ENCODE measurements at places on chromosomes 11 and 22. TPM values are rescaled to one million over a fixed set of nuclear protein-coding genes. Genes with fewer than 3 reads are reported as not detected.

DNA sequence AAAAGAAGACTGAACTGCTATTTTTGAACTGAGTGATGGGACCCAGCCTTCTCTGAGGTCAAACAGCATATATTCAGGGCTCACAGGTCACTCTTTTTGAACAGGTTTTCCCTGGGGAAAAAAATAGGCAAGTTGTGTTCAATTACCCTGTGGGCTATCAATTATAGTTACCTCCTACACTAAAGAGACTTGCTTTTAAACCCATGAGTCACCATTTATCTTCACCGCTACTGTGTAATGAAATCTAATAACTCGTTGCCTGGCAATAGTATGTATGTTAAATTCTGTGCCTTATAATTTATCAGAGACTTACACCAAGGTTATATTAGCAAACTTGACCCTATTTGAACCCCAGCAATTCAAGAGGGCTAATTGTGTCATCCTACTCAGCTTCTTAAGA, 98.5 kb downstream of the CYP2R1 start:
- no peaks in the 10 kb centered on the region for H3K27me3 ChIP-seq
- H3K36me3 ChIP-seq, result no peaks in the 10 kb centered on the region
- H3K4me1 ChIP-seq, result no peaks in the 10 kb centered on the region
- no peak for DNase-seq

The CALCA gene
- not detected for polyA plus RNA-seq

The MN1 gene
- not detected for polyA plus RNA-seq

DNA sequence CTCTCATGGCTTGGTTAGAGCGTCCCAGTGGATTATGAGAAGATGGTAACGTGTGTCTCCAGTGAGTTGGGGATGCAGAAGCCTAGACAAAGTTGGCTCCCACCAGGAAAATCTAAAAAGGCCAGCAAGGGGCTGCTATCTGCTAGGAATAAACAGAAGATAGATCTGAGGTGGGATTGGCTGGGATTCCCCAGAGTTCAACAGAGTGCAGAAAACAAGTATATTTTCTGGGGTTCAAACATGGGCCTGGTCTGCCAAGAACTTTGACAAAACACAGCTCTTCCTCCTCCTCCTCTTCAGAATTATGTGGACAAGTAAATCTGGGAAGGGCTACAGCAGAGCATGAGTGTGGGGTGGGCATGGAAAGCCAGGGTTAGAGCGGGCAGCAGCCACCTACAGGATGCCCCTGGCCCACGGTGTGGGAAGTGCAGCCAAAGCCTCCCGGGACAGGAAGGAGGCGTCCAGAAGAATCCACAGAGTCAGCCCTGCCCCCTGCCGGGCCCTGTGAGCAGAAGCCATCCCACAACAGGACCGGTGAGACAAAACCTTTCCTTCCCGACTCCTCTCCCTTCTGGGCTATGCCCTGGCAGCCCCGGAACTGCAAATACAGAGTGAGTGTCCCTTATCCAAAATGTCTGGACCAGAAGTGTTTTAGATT, 67.1 kb downstream of the CD82 start:
- H3K27me3 ChIP-seq, result peaks cover 60% of the 10 kb centered on the region
- H3K4me3 ChIP-seq, result no peak overlapping the region
- H3K27ac ChIP-seq, result no peak overlapping the region
- no peaks in the 10 kb centered on the region for H3K36me3 ChIP-seq
- no peak for DNase-seq

DNA sequence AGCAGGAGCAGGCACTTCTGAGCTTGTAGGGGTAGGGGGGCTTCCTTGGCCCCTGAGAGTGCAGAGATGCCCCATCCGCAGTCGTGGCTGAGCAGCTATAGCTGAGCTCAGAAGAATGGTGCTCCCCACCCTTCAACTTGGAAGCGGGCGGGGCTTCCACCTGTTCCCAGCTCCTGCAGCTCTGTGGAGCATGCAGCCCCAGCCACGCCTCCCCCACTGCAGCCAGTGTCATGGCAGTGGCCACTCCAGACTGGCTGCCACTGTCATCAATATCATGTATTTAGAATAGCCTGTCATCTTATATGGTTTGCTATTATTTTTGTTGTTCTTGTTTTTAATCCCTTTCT, 213.1 kb downstream of the LRRC4C start:
- no peak for DNase-seq
- H3K4me3 ChIP-seq, result no peak overlapping the region
- H3K27me3 ChIP-seq, result no peaks in the 10 kb centered on the region
- H3K4me1 ChIP-seq, result no peaks in the 10 kb centered on the region
- H3K27ac ChIP-seq, result no peak overlapping the region
- no peaks in the 10 kb centered on the region for H3K36me3 ChIP-seq

The OR2AG2 gene
- polyA plus RNA-seq, result not detected

DNA sequence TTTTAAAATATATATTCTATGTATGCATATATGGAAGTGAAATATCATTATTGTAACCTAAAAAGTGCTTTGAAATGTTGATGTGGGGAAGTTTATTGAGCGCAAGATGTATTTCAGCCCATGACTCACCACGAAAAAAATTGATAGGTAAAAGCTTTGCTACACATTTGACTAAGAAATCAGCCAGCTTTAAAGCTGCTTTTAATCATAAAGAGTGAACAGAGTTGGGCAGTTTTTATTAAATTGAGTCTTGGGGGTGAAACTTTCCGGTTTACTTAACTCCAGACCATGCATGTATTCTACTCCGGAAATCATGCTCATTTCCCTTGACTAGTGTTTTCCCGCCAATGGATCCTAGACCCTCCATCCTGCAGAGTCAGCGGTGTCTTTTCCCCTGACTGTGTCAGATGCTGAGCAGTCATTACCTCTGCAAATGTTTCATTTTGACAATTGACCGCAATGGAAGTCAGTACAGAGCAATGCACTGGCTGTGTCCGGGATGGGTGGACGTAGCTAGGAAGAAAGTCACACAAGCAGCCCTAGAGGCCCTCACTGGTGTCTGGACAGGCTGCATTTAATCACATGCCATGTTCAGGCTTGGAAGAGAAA, 47.2 kb upstream of the MPEG1 start:
- no peaks in the 10 kb centered on the region for H3K27me3 ChIP-seq
- no peak for DNase-seq
- peak overlapping the region; percentile 18 for H3K27ac ChIP-seq
- H3K36me3 ChIP-seq, result no peaks in the 10 kb centered on the region
- peaks cover 40% of the 10 kb centered on the region for H3K4me1 ChIP-seq
- no peak overlapping the region for H3K4me3 ChIP-seq

The TRIM48 gene
- not detected for polyA plus RNA-seq

- H3K27me3 ChIP-seq, result peaks cover 8% of the 10 kb centered on the region
- no peaks in the 10 kb centered on the region for H3K36me3 ChIP-seq
- H3K4me3 ChIP-seq, result no peak overlapping the region
- no peak overlapping the region for H3K27ac ChIP-seq
- no peak for DNase-seq
- H3K4me1 ChIP-seq, result no peaks in the 10 kb centered on the region
Observed at GRCh38 chr11:33624083-33624482, 76.5 kb downstream of the C11orf91 start.

GRCh38 chr22:42961810-42962209, 53.1 kb downstream of the PACSIN2 start:
- peak overlapping the region; percentile 58 for H3K27ac ChIP-seq
- DNase-seq, result no peak
- H3K4me1 ChIP-seq, result peaks cover 66% of the 10 kb centered on the region
- H3K4me3 ChIP-seq, result no peak overlapping the region
- H3K27me3 ChIP-seq, result no peaks in the 10 kb centered on the region

DNA sequence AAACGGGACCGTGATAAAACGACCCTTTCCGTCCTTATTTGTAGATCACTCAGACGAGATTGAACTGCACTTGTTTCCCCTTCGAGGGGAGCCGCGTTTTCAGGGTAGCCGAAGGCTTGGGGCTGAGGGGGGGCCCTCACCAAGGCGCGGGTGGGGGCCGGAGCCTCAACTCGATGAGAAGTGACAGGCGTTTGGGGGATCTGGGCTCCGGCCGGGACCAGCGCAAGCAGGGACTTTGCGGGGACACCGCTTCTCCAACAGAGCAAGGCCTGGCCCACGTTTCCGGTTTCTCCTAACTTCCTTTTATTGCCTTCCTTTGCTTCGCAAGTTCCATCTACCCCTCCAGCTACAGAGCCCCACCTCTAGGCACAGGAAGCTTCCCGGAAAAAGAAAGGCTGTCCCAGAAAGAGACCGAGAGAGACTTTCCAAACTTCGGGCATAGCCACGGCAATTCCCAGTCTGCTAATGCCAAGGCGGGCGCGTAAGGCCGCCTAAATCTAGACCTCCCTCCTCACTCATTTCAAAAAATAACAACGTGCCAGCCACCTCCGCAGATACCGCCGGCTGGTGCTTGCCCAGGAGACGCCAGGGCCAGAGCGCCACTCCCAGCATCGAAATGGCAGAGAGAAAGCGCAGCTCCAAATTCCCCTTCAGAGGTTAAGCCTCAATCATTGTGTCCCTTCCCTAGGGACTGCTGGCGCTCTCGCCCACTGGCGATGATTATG, 6.6 kb downstream of the PAX6 start:
- H3K27ac ChIP-seq, result peak overlapping the region; percentile 91
- peaks cover 90% of the 10 kb centered on the region for H3K27me3 ChIP-seq
- H3K4me3 ChIP-seq, result peak overlapping the region; percentile 74
- DNase-seq, result no peak
- H3K4me1 ChIP-seq, result peaks cover 36% of the 10 kb centered on the region

DNA sequence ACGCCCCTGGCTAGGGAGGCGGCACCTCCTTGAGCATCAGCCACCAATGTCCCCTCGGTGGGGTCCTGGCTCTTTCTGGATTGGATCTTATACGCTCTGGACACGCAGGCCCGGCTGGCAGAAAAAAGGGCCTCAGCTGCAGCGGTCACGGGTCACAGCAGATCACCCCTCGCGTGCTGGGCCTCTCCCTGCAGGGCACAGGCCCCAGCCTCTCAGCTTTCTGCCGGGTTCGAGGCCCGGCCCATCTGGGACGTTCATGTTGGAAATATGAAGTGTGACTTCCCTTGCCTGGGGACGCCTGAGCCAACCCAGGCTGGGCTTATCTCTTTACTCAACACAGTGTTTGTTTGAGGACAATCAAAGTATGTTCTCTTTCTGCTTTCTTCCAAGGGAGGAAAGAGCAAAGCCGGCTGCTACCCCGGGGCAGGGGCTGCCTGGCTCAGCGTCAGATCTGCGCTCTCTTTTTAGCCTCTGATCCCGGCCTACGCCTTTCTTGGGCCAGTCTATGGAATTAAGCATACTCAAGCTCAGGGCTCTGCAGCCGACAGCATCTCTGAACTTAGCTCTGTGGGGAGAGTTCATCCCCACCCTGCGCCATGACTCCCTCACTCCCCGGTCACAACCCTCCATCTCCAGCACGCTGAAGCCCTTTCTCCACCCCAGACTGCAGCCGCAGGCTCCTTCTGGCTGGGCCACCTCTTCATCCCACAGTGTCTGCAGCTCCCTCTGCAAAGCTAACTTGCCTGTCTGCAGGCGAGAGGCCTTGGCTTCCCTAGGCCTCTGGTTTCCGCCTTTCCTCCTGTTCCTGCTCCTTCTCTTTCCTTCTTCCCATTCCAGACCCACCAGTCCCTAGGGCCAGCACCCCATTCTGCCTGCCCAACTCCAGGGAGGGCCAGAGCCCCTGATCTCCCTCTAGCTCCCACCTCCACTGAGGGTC, 38.8 kb downstream of the ADAMTS15 start:
- DNase-seq, result no peak
- peaks cover 7% of the 10 kb centered on the region for H3K36me3 ChIP-seq
- no peaks in the 10 kb centered on the region for H3K27me3 ChIP-seq
- H3K27ac ChIP-seq, result no peak overlapping the region

The SSTR3 gene
- not detected for polyA plus RNA-seq

The PARVG gene
- polyA plus RNA-seq, result 149 TPM

- no peaks in the 10 kb centered on the region for H3K27me3 ChIP-seq
- peaks cover 11% of the 10 kb centered on the region for H3K4me1 ChIP-seq
- no peaks in the 10 kb centered on the region for H3K36me3 ChIP-seq
- no peak for DNase-seq
- H3K27ac ChIP-seq, result no peak overlapping the region
Observed at GRCh38 chr22:25081409-25081824, 118.2 kb upstream of the CRYBB3 start.

DNA sequence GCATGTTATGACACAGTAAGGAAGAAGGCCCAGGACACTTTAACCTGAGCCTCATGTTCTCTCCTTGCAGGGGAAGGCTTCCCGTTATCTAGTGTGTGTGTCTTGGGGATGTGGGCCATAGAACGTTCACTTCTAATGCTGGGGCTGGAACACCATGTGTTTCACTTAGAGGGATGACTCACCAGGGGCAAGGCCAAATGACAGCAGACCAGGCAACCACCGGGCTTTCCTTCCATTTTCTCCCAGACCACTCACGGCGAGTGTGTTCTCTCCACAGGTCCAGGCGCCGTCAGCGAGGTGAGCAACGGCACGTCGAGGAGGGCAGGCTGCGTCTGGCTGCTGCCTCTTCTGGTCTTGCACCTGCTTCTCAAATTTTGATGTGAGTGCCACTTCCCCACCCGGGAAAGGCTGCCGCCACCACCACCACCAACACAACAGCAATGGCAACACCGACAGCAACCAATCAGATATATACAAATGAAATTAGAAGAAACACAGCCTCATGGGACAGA, 964.4 kb downstream of the NTM start:
- no peak for DNase-seq
- no peak overlapping the region for H3K27ac ChIP-seq
- H3K4me3 ChIP-seq, result no peak overlapping the region
- H3K36me3 ChIP-seq, result no peaks in the 10 kb centered on the region

GRCh38 chr11:17528181-17528691, 16.0 kb downstream of the USH1C start:
- no peaks in the 10 kb centered on the region for H3K4me1 ChIP-seq
- no peak overlapping the region for H3K4me3 ChIP-seq
- no peak overlapping the region for H3K27ac ChIP-seq

GRCh38 chr11:76736773-76737495, 46.2 kb upstream of the TSKU start:
- H3K36me3 ChIP-seq, result no peaks in the 10 kb centered on the region
- H3K27me3 ChIP-seq, result peaks cover 19% of the 10 kb centered on the region
- DNase-seq, result no peak
- no peak overlapping the region for H3K27ac ChIP-seq
- no peaks in the 10 kb centered on the region for H3K4me1 ChIP-seq
- H3K4me3 ChIP-seq, result no peak overlapping the region

The SYT9 gene
- not detected for polyA plus RNA-seq

- H3K4me1 ChIP-seq, result peaks cover 6% of the 10 kb centered on the region
- H3K36me3 ChIP-seq, result no peaks in the 10 kb centered on the region
- peak; percentile 12 for DNase-seq
- no peaks in the 10 kb centered on the region for H3K27me3 ChIP-seq
Observed at GRCh38 chr22:38513063-38513462, 7.0 kb upstream of the DDX17 start.

DNA sequence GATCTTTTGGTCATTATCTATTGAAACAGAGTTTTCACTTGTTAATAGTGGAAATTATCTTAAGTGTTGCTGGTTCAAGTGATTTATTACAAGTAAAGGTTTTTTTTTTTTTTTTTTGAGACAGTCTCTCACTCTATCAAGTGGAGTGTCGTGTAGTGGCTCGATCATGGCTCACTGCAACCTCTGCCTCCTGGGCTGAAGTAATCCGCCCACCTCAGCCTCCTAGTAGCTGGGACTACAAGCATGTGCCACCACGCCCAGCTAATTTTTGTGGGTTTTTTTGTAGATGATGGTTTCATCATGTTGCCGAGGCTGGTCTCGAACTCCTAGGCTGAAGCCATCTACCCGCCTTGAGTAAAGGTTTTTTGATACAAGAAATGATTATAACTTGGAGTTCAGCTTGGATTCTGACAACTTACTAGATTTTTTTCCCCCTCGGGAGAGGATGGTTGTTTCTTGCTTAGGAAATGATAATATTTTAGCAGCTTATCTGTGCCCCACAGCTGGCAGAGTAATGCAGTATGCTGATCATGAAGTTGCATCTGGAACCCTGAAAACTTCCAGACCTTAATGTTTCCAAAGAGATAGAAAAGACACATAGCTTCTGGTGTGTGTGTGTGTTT, 68.9 kb downstream of the MTMR3 start:
- H3K36me3 ChIP-seq, result no peaks in the 10 kb centered on the region
- no peak for DNase-seq
- peaks cover 40% of the 10 kb centered on the region for H3K4me1 ChIP-seq
- no peak overlapping the region for H3K4me3 ChIP-seq
